ENCODE measurements at places on chromosomes 12 and 14.

DNA sequence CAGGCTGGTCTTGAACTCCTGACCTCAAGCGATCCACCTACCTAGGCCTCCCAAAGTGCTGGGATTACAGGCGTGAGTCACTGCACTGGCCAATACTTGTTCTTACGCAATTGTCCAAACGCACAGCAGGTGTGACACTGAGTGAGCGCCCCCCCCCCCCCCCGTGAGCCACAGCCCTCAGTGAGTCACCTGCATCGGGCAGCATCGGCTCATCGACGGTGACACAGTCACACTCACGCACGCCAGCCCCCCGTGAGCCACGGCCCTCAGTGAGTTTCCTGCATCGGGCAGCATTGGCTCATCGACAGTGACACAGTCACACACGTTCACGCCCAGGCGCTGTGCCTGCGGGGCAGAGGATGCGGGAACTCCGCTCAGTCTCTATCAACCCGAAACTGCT is 42.5 kb downstream of the GALNT9 start:
- no peak for ATAC-seq

GRCh38 chr14:65080960-65081747 is 21.2 kb downstream of the MAX start:
- no peak for ATAC-seq

- no peak for ATAC-seq
These were observed 1.8 kb upstream of the PARP2 start for GRCh38 chr14:20341646-20342045.

GRCh38 chr12:53068811-53069585 is 10.2 kb downstream of the SPRYD3 start:
- no peak for ATAC-seq

GRCh38 chr12:28456934-28457710 is 266.9 kb downstream of the CCDC91 start:
- no peak for ATAC-seq

- peak; percentile 40 for ATAC-seq
These were observed 376 bp downstream of the INSM2 start for GRCh38 chr14:35534208-35534872.

GRCh38 chr12:91722072-91722471 is 423.6 kb downstream of the BTG1 start:
- ATAC-seq: no peak

DNA sequence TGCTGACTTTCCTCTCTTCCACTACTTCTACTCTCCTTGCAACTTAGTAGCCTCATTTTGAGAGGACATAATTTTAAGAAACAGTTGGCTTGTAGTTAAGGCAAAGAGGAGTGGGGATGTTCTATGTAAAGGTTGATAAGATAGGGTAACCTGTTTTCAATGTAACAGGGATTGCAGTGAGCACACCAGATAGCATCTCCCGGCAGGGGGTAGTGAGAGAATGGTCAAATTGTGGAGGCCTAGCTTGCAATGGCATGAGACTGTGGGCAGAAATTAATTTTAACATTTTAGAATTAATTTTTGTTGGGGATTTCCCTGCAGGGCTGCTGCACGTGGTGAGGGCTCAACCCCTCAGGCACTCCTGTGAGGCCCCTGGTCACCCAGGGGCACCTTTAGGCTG is 41.4 kb downstream of the KLRG1 start:
- ATAC-seq: no peak

- ATAC-seq: no peak
These were observed 1.5 kb downstream of the MTERF2 start for GRCh38 chr12:106985479-106985878.

- ATAC-seq: peak; percentile 98
These were observed 7.4 kb downstream of the TCP11L2 start for GRCh38 chr12:106309671-106310505.

- ATAC-seq: peak; percentile 36
These were observed 456.7 kb upstream of the SEL1L start for GRCh38 chr14:81990312-81990761.

DNA sequence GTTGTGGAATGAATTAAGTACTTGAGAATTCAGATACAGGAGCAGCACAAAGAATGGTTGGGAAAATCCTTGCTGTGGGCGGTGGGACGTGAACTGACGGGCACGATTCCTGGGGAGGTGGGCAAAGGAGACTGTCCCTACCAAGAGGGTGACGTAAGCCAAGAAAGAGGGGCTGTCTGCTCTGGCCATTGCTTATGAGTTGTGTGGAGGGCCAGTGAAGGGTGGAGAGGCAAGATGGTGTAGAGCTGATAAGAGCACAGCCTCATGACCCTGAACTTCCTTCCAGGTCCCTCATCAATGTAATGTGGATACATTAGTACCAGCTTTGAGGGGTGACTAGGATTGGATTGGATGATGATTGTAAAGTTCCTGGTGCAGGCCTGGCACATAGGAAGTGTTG is 50.2 kb downstream of the WDR20 start:
- no peak for ATAC-seq

GRCh38 chr14:42734041-42734440 is 1127.4 kb downstream of the LRFN5 start:
- no peak for ATAC-seq

GRCh38 chr14:38001501-38001900 is 206.2 kb upstream of the SSTR1 start:
- ATAC-seq: no peak

DNA sequence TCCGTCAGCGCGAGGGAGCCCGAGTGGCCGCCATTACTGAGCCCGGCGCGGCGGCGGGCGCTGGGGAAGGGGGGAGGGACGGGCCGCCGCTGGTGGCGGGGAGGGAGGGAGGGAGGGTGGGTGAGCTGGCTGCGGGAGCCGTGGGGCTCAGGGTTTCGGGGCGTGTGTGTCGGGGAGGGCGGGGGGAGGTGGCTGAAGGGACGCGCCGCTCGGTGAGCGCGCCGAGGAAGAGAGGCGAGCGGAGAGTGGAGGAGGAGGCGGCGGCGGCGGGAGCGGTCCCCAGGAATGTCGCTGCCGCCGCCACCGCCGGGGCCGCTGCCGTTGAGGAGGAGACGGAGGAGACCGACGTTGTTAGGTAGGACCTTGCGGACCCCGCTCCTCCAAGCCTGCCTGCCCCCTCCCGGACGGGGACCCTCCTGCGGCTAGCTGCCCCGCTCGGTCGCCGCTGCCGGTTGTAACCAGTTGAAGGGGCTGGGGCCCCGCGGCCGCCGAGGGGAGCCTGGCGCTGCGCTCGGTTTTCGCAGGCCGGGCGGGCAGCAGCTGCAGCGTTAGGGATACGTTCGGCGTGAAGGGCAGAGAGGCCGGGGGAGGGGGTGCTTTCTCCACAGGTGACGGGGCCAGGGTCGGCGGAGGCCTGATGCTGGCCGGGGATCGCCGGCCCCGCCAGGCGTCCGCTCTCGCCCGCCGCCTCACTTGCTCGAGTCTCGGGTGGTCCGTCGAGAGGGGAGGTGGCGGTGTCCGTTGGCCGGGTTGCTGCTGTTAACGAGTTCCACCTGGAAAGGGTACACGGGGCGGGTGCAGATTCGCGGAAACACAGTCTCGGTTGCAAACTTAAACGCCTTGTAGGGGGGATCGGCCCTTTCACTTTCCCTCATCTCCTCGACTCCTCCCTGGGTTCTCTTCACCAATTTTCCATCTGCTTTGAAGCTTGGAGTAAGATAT is at the start of gene ARHGAP5:
Gene ARHGAP5, plus strand, starts transcription at position 224 of the 942 bp plus-strand sequence. CDS start 13,366 bp downstream, outside the sequence.
- ATAC-seq: peak; percentile 43

GRCh38 chr12:109737631-109738030 is 24.0 kb downstream of the FAM222A start:
- ATAC-seq: no peak

DNA sequence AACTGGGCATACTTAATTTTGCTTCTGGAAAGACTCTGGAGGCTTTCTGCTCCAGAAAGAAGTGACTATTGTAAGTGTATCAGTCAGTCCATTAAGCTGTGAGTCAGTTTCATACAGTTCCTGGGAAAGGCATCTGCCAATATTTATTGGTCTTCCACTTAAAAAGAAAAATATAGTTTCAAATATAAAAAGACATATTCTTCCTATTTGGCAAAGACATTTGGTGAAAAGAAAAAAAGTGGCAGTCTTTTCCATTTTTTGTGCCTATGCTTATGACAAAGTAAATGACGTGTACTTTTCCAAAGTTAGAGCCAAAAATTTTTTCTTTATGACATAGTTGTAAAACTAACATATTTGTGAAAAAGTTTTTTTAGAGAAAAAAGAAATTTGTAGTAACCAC is 12.3 kb downstream of the TMEM30B start:
- peak; percentile 13 for ATAC-seq

GRCh38 chr12:26748412-26748740 is 84.6 kb downstream of the ITPR2 start:
- ATAC-seq: peak; percentile 4

GRCh38 chr12:89251342-89252271 is 100.7 kb downstream of the DUSP6 start:
- no peak for ATAC-seq

GRCh38 chr14:63896278-63896720 is 43.5 kb downstream of the SYNE2 start:
- ATAC-seq: peak; percentile 77

DNA sequence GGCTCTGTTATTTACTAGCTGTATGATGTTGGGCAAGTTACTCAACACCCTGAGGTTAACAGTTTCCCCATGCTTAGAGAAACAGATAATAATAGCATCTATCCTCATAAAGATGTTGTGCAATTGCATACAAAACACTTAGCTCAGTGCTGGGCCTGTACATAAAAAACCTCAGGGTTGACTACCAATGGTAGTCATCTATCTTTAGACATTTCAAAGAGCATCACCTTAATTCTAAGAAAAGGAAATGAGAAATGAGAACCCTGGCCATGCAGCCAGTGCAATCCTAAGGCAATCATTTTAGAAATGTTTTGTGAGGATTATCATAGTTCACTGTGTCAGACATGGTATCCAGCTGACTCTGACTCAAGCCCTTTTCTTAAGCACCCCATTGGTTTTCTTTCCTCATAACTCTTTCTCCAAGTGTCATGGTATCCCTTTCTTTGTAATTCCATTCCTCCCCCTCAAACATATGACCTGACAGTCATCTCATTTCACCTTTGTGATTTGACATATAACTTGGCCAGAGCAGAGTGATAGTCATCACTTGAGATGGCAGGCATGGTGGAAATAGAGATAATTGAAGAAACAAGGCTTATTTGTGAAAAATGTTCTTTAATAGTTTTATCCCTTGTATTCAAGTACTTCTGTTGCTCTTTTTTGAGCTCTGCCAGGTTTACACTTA is 29.5 kb upstream of the OSBPL8 start:
- ATAC-seq: no peak

DNA sequence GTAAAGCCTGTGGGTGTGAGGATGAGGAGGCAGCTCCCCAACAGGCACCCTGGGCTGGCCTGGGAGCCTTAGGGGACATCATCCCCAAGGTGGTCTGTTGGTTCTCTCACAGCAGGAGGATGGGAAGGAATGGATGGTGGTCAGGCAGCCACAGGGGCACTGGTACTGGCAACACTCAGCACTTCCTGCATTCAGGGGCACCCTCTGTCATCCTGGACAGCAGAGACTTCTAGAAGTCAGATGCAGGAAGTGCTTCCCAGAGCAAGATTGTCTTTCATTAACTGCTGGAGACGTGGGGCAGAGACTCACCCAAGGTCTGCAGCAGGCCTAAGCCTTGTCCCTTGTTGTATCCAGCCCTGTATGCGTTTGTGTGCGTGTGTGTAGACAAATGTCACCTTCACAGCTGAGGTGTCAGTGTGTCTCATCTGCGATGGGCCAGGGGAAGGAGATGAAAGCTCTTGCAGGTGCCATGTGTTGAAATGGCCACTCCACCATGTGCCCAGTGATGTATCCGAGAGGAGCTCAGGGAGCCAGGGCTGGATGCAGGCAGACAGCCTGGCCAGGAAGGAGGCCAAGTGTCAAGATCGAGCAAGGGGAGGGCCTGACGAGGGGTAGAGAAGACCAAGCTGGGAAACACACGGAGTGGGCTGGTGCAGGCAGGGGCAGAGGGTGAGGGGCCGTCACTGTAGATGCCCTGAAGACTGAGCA is 85.1 kb downstream of the PITPNM2 start:
- no peak for ATAC-seq

DNA sequence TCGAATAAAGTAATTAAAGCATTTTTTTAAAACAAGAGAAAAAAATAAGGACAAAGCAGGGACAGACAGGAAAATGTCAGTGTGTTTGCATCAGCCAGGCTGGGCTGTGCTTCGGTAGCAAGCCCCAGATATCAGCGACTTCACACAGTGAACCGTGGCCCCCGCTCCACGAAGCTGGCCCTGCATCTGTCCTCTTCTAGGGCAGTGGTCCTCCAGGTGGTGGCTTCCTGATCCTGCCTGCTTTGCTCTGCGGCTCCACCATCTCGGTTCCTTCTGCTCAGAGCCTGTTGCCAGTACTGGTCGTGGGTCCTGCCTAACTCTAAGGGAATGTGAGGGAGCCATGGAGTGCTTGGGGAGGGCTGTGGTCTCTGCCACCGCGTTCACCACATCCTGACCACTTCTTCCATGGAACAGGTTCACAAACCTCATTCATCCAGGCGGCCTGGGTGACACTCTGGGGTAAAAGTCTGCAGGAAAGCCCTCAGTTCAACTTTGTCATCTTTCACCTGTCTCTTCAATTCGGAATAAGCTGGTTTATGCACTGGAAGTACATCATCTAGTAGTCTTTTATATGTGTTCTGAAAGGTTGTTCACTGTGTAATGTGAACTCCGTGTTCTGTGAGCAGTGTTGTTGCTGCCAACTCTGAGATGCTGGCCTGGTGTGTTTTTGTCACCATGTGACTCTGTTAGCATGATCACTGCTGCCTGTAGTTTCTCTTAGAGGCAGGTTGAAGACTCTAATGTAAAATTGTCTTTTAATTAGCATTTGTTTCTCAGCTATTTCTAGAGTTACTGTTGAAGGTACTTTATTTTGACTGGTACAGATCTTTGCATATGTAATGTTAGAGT is 47.9 kb downstream of the ANKRD9 start:
- no peak for ATAC-seq

- no peak for ATAC-seq
These were observed 189.7 kb upstream of the CDKN3 start for GRCh38 chr14:54207075-54207474.

DNA sequence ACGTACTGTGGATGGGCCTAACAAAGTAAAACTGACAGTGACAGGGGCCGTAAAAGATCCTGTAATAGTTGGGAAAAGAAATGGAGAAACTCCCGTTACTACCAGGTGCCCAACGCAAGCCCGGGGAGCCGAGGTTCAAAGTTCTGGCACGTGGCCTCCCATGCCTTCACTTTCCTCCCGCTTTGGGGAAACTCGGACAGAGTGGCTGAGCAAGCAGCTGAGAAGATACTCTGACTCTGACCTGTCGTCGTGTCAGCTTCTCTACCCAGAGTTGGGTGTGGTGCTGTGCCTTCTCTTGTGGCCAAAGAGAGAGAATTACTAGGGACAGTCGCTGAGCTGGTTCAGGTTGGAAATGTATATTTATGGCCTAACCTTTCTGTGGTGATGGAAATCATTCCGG is 1.7 kb downstream of the B4GALNT3 start:
- no peak for ATAC-seq

GRCh38 chr14:65330416-65330815 is 82.1 kb upstream of the FUT8 start:
- ATAC-seq: no peak

DNA sequence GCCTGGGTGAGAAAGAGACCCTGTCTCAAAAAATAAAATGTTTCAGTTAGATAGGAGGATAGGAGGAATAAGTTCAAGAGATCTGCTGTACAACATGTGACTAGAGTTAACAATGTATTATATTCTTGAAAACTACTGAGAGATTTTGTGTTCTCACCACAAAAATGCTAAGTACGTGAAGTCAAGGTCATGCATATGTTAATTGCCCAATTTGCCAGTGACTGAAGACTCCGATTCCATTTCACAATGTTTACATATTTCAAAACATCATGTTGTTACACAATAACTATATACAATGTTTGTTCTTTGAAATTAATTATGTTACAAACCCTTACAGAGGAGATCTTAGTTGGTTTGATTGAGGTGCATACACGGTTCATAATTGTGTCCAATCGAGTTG is 52.1 kb downstream of the SLC15A4 start:
- no peak for ATAC-seq

- ATAC-seq: no peak
These were observed 52.6 kb downstream of the TMEM260 start for GRCh38 chr14:56632195-56632594.
